ENCODE measurements at places on chromosomes 5 and 9.

- peak; percentile 15 for DNase-seq
These were observed 2.9 kb downstream of the NTNG2 start for GRCh38 chr9:132164604-132165362.

DNA sequence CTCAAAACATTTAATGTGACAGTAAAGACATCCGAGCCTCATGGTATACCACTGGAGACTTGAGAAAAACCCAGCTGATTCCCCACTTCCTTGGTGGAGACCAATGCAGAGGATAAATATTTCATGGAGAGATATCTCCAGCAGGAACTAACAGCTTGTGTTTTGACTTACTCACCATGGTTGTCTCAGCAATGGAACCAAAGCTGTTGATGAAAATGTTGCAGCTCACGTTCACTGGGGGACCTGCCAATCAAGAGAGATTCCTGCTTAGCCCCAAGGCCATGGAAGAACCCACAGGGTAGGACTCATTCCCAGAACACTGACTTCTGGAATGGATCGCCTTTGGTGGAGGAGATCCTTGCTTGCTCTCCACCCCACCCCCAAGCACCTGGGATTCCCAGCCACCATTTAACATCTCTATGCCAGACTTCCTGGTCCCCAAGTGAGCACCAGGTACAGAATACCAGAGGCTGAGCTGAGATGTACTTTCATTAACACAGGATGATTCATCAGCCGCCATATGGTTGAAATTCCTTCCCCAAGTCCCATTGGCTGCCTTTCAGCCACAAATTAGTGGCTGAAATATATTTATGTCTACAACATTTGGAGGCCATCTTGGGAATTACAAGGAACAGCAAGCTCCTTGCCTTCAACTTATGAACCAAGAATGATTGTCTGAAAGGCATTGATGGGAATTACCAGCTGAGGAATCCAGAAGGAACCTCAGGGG lies 37.9 kb downstream of the GLRA1 start:
- DNase-seq, result no peak

GRCh38 chr5:140224658-140225057 lies 49.7 kb downstream of the CYSTM1 start:
- no peak for DNase-seq

DNA sequence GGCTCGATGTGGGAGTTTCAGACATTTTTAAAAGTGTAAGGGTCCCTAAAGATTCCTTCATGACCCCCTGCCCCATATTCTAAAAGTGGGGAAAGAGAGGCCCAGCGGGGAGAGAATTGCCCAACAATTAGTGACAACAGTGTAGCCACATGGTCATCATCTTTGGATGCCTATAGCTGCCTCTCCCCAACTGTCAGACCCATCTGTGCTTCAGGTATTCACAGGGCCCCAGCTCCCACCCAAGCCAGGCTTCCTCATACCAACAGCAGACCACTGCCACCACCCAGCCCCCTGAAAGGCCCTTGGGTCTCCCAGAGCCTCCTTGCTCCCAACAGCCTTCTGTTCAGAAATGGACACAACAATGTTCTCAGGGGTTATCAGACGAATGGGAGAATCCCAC lies 4.1 kb downstream of the BICD2 start:
- DNase-seq, result no peak

DNA sequence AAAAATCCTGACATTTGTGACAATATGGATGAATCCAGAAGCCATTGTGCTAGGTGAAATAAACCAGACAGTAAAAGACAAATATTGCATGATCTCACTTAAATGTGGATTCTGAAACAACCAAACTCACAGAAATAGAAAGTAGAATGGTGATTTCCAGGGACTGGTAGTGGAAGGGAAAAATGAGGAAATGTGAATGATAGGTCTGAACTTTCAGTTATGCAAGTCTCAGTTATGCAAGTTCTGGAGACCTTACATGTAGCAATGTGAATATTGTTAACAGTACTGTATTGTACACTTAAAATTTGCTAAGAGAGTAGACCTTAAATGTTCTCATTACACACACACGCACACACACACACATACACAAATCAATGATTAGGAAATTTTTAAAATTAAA lies 84.9 kb downstream of the SLCO4C1 start:
- DNase-seq, result no peak

GRCh38 chr9:91492237-91492636 lies 68.6 kb upstream of the NFIL3 start:
- DNase-seq, result no peak

DNA sequence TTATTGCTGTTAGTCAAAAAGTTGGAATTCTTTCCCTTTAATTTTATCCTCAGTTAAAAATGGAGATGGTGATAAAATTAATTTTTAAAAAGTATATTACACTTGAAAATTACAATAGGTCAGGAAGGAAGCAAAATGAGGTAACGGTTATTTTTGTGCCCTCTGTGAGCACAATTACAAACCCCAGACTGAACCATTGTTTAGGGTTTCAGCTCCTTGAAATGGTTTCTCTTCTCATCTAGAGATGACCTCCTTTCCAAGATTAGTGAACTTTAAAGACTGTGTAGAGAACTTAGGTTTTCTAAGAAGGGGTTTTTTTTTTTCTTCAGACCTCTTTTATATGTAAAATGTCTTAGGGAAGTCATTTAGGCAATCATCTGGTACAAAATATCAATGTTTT lies 126.2 kb upstream of the CHD1 start:
- DNase-seq, result no peak

GRCh38 chr9:378263-378662 lies 163.6 kb downstream of the DOCK8 start:
- DNase-seq, result no peak
